Activated naive CD4-positive, alpha-beta T cell treated with anti-CD3 and anti-CD28 coated beads for 36 hours (primary cell): ENCODE measurements at places on chromosomes 5 and 9.

- no peak for DNase-seq
Measured at GRCh38 chr5:45622365-45622764, 73.8 kb downstream of the HCN1 start.

GRCh38 chr5:95595289-95595931, 24.5 kb upstream of the GPR150 start:
- DNase-seq = no peak

DNA sequence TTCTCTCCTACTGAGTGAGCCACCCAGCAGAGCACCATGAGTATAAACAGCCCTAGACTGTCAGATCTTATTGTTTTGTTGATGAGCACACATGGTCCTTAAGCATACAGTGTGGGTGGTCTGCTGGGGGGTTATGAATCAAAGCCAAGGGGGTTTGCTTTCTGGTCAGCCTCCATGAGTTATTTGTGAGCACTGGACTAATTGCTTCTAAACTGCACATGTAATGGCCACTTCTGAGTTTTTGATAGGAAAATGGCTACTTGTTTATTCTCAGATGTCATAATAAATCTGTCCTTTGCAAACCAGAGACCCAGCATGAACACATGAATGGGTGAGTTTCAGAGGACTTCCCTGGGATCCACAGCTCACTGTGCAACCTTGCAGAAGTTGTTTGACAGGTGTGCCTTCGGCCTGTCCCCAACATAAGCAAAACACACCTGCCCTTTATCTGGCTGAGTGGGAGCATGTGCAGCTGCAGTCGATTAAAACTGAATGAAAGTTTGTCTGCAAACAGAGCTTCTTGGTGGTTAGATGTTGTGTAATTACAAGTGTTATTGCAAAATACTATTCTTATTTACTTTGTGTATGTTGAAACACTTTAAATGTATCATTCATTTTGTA, 35.9 kb downstream of the MAMDC2 start:
- DNase-seq = no peak

- no peak for DNase-seq
Measured at GRCh38 chr5:171157276-171157675, 151.8 kb upstream of the TLX3 start.

GRCh38 chr5:151070449-151070848, 10.4 kb downstream of the TNIP1 start:
- no peak for DNase-seq

DNA sequence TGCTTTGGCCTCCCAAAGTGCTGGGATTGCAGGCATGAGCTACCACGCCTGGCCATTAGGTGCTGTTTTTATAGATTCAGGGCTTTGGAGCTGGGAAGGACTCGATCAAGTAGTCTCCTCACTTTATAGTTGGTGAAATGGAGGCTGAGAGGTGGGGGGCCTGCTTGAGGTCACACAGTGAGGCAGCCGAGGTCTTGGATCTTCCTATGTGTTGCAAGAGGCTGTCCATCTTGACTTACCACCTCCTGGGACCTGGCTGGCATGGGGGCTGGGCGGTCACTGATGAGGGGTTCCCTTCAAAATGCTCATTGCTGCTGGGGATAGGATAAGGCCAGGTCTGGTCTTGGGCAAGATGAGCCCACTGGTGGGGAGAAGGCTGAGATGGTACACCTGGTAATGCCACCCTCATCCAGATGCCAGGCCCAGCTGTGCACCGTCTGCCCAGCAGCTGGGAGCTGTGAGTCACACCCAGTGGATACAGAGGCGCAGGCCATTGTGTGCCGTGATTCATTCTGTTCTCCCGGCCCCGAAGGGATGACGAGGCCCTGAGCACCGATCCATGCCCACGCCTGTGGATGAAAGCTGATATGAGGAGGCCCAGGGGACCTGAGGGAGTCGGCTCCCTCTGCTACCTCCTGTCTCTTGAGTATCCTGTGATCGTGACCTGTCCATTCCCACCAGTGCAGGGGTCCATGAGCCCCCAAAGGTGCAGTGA, 10.5 kb upstream of the NDST1 start:
- DNase-seq = no peak

- no peak for DNase-seq
Measured at GRCh38 chr5:120137582-120137981, 326.5 kb upstream of the PRR16 start.

- no peak for DNase-seq
Measured at GRCh38 chr5:77120706-77121105, 33.6 kb upstream of the ZBED3 start.

DNA sequence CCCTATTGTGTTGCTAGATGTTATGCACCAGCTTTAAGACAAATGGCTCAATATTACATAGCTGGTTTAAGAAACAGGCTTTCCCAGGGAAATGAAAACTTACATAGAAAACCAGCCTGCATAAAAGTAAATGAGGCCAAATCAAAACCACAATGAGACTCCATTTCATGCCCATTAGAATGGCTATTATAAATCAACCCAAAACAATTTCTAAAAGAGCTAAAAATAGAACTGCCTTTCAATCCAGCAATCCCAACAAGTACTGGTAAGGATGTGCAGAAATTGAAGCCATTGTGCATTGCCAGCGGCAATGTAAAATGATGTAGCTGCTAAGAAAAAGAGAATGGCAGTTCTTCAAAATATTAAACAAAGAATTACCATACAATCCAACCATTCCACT, 1170.0 kb upstream of the CDH9 start:
- no peak for DNase-seq

GRCh38 chr9:124696101-124696500, 75.0 kb downstream of the NR6A1 start:
- DNase-seq = no peak

DNA sequence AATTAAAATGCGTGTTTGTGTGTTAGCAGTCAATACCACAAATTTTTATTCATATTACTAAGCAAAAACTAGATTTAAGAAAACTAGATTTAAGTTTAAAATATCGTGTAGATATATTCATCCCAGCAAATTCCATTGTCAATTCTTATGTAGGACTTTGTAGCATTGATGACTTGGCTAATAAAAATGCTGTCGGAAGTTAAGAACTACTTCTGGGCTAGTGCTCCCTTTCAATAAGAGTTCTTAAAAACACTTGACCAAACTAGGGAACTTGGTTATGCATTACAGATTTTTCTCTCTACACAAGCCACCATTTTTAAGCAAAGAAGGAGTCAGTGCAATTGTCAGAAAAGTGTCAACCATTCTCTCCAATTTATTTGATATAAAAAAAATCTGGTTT, 68.7 kb upstream of the RAD23B start:
- no peak for DNase-seq

- peak; percentile 22 for DNase-seq
Measured at GRCh38 chr9:134066526-134066912, 1.3 kb downstream of the BRD3 start.

GRCh38 chr5:60507687-60508086, 192.3 kb downstream of the DEPDC1B start:
- DNase-seq = no peak

GRCh38 chr9:30075451-30076199, 2308.8 kb upstream of the ACO1 start:
- DNase-seq = peak; percentile 60

DNA sequence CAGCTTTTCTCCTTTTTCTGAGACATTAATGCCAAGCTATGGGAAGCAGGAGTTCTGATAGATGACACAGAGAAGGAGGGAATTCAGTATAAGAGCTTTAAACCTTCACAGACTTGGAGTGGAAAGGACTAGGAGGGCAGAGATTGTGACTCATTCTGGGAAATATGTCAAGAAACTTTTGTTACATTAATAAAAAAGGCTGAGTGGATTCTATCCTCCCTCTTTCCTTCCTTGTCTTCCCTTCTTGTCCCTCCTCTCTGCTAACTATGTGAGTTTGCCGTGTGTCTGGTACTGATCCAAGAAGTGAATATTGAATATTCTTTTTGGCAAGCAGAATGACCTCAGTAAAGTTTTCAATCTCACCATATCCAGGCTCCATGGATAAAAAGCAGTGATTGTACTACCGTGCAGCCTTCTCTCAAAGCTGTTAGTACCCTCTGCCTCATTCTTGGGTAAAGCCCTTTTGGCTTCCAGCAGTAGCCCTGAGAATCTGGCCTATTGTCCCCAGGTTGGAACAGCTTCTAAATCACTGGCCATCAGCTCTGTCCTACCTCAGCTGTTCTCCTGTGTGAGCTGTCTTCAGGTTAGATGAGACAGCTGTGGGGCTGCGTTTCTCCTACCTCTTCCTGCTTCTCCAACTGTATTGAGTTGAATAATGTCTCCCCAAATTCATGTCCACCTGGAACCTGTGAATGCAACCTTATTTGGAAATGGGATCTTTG, 73.9 kb downstream of the ATG10 start:
- DNase-seq = no peak

- peak; percentile 47 for DNase-seq
Measured at GRCh38 chr5:1468247-1468612, 23.0 kb upstream of the SLC6A3 start.

DNA sequence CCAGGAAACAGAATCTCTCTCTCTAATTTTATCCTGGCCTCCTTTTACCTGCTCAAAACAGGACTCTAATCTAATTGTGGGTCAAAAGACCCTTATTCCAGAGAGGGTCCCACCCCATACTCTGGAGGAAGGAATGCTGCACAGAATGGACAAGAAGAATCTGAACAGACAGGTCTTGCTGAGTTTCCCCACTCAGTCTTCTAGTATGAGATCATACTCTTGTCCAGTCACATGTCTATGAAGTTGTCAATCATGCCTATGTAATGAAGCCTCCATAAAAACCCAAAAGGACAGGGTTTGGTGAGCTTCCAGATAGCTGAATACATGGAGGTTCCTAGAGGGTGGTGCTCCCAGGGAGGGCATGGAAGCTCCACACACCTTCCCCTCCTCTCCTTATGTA, 123.9 kb upstream of the FER start:
- no peak for DNase-seq

DNA sequence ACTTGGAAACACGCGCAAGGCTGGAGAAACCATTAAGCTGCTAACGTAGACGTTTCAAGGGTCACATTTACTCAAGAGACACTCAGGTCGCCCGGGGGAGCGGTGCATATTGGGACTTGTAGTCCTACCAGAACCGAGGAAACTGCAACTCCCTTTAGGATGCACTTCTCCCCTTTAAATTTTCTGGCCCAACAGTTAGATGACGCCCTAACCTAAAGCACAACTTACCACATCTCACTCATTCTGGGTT, 384 bp upstream of the DMXL1 start:
- no peak for DNase-seq

DNA sequence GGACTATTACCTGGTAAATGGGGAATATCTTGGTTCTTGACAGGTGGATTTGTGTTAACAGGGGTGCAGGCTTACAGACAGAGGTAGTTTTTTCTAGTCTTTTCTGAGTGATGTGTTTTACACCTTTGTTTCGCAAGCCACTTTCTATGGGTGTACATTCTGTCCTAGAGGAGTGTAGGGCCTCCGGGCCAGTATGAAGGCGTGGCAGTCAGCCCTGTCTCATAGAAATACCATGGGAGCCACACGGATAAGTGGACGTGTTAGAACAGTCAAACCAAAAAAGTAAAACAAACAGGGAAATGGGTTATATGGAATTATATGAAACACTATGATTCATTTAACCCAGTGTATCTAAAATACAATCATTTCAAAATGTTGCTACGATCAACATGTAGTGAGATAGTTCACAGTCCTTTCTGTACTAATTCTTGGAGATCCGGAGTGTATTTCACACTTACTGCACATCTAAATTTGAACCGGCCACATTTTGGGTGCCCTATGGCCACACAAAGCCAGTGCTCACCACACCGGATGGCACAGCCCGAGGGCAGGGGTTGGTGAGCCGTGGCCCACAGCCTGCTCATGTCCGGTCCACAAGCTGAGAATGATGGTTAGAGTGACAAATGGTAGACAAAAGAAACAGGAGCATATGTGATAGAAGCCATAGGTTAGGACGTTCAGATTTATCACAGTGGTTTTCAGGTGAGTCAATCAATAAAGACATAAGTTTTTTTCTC, 80.1 kb upstream of the IRX4 start:
- DNase-seq = no peak

GRCh38 chr9:107294756-107295155, 11.7 kb downstream of the RAD23B start:
- DNase-seq = no peak

GRCh38 chr5:159133041-159133741, 33.5 kb upstream of the EBF1 start:
- no peak for DNase-seq

DNA sequence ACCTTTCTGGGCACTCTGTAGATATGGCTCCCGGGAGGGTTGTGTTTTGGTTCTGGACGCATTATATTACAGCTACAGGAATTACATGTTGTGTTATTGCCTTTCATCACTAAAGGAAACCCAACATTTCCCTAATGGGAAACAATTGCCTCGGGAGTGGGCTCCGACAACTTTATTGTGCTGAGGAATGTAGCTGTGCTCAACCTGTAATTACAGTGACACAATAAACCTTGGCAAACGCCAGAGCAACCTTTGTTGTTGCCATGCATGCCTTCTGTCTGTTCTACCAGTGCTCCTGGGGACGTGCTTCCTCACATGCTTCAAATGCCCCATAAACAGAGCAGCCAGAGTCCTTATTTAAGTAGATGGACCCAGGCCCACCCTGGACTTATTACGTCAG, 182.4 kb downstream of the DIRAS2 start:
- DNase-seq = no peak

DNA sequence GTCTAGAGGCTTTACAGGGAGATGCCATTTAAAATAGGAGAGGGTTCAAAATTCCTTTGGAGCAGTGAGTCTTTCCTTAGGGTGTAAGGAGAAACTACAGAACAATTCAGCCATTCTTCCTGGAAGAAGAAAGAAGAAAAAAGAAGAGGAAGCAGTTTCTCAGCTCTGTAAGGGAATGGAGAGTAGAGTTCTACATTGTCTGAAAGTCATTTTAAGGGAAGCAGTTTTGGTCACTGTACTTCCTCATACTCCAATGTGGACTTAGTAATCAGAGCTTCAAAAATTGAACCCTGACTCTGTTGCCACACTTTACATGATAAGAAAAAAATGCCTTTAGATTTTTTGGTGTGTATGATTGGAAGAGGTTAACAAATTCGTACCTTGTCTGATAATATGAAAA, 122.4 kb downstream of the LRRC70 start:
- DNase-seq = no peak

GRCh38 chr5:126120939-126121338, 302.3 kb upstream of the GRAMD2B start:
- DNase-seq = no peak

- no peak for DNase-seq
Measured at GRCh38 chr9:87063871-87064270, 116.6 kb upstream of the GAS1 start.
